PC-9 (cell line): ENCODE measurements at places on chromosomes 4 and X. TPM values are rescaled to one million over a fixed set of nuclear protein-coding genes. Genes with fewer than 3 reads are reported as not detected.

GUCY1B1 gene
- 0.38 and 0.39 TPM in 2 replicates for total RNA-seq

KLF8 gene
- 92.7 and 93.2 TPM in 2 replicates for total RNA-seq

FAM47E gene
- total RNA-seq: 2.2 and 2.5 TPM in 2 replicates

DAPP1 gene
- total RNA-seq: 7.9 and 9.6 TPM in 2 replicates

MAML3 gene
- 10.5 and 15.2 TPM in 2 replicates for total RNA-seq

ZNF518B gene
- 6.9 and 12.3 TPM in 2 replicates for total RNA-seq

GPRIN3 gene
- total RNA-seq: 0.02 and 0.05 TPM in 2 replicates

PPBP gene
- not detected in 2 replicates for total RNA-seq

SNCA gene
- total RNA-seq: 3.9 and 4.8 TPM in 2 replicates

FAM47A gene
- not detected in 2 replicates for total RNA-seq

FREM3 gene
- total RNA-seq: not detected in 2 replicates

NCAPG gene
- 36.8 and 53.7 TPM in 2 replicates for total RNA-seq

PNMA6F gene
- not detected in 2 replicates for total RNA-seq

CT45A5 gene
- total RNA-seq: not detected in 2 replicates

LRP2BP gene
- total RNA-seq: 0.85 and 0.90 TPM in 2 replicates
